ENCODE measurements at places on chromosomes 4 and X.

DNA sequence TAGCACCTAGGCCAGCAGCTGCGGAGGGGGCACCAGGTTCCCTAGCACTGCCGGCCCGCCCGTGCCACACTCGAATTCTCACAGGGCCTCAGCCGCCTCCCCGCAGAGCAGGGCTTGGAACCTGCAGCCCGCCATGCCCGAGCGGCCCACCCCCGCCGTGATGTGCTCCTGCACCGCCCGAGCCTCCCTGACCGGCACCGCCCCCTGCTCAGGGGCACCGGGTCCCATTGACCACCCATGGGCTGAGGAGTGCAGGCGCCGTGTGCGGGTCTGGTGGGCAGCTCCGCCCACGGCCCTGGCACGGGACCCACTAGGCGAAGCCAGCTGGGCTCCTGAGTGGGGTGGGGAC, 35.4 kb upstream of the ENPP6 start:
- DNase-seq = no peak

GRCh38 chr4:187309456-187309855, 585.8 kb upstream of the FAT1 start:
- no peak for DNase-seq

GRCh38 chr4:153008578-153009199, 72.6 kb downstream of the FHDC1 start:
- DNase-seq = no peak

GRCh38 chr4:81453024-81453423, 18.7 kb downstream of the RASGEF1B start:
- no peak for DNase-seq

- DNase-seq = no peak
Observed at GRCh38 chr4:73404042-73404441, at the start of gene ALB. Gene ALB (plus strand): TSS chr4:73404287. CDS start chr4:73404328, 41 bp downstream.

GRCh38 chrX:63812823-63813222, 27.8 kb upstream of the ARHGEF9 start:
- DNase-seq = no peak

GRCh38 chr4:155914782-155915181, 11.3 kb downstream of the TDO2 start:
- no peak for DNase-seq

GRCh38 chr4:80180743-80181142, 16.6 kb upstream of the PRDM8 start:
- DNase-seq = no peak

GRCh38 chr4:7760228-7760627, 179.4 kb downstream of the AFAP1 start:
- DNase-seq = no peak

- no peak for DNase-seq
Observed at GRCh38 chrX:38468563-38469157, 92.7 kb upstream of the TSPAN7 start.

GRCh38 chr4:161376275-161376674, 787.5 kb downstream of the FSTL5 start:
- no peak for DNase-seq

DNA sequence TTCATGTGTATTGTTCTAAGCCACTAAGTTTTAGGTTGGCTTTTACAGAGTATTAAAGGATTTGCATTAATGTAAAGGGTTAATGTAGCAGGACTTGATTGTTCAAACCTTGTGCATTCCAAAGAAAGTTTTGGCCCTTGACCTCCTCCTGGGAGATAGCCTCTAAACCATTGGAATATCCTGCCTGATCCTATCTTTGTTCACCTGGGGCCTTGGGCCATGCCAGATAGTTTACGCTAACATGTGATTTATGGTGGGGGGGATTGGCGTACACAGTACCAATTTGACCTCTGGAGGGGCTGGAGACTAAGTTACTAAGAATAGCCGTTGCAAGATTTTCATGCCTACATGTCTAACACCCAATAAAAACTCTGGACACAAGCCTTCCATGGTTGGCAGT, 1002.7 kb upstream of the PABPC4L start:
- DNase-seq = no peak

All from stimulated activated CD4-positive, alpha-beta T cell treated with anti-CD3 and anti-CD28 coated beads, TNF-alpha, amount 100 ng/mL, for 4 hours (primary cell).